ENCODE measurements at places on chromosomes 12 and 14.

DNA sequence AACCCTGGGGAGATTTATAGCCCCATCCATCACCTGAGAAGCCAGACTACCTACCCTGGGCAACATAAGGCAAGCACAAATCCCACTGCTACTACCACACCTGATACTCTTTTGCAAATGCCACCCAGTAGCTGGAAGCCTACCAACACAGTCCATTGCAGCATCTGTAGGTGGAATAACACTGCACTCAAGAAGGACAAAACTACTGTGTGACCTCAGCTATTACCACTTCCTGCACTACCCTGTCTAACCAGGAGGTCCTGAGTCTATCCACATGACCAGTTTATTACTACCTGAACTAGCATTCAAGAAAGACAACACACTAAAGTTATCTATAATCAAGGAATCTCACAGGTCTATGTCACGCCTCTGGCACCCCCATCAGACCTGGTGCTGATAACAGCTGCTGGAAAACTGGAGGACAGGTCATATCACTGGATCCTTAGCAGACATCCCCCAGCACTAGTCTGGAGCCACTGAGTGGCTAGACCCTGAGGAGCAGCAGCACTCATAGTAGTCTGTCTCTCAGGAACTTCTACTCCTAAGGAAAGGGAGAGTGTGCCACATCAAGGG, 2.9 kb upstream of the CLEC1A start:
- no peak for DNase-seq

- no peak for DNase-seq
Observed at GRCh38 chr14:102882226-102882906, 40.1 kb upstream of the AMN start.

DNA sequence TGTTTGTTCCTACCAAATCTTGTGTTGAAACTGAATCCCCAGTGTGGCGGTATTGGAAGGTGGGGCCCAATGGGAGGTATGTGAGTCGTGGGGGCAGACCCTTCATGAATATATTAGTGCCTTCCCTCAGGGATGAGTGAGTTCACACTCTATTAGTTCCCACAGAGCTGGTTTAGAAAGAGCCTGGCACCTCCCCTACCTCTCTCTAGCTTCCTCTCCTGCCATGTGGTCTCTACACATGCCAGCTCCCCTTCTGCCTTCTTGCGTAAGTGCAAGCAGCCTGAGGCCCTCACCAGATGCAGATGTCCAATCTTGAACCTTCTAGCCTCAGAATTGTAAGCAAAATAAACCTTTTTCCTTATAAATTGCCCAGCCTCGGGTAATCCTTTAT, 105.8 kb downstream of the SPTSSA start:
- DNase-seq = peak; percentile 43

DNA sequence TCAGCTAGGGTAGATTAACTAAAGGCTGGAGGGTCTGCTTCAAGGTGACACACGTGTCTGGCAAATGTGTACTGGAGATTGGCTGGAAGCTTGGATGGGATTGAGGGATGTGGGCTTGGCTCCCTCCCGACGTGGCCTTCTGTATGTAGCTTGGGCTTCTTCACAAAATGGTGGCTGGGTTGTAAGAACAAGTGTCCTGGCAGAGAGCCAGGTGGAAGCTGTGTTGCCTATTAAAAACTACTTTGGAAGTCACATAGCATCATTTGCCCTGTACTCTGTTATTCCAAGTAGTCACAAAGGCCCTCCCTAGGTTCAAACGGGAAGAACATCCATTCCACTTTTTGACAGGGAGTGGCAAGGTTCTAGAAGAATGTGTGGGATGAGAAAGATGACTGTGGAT, 174.1 kb upstream of the PRICKLE1 start:
- DNase-seq = no peak

GRCh38 chr14:88821888-88822287, 2.6 kb upstream of the TTC8 start:
- no peak for DNase-seq

DNA sequence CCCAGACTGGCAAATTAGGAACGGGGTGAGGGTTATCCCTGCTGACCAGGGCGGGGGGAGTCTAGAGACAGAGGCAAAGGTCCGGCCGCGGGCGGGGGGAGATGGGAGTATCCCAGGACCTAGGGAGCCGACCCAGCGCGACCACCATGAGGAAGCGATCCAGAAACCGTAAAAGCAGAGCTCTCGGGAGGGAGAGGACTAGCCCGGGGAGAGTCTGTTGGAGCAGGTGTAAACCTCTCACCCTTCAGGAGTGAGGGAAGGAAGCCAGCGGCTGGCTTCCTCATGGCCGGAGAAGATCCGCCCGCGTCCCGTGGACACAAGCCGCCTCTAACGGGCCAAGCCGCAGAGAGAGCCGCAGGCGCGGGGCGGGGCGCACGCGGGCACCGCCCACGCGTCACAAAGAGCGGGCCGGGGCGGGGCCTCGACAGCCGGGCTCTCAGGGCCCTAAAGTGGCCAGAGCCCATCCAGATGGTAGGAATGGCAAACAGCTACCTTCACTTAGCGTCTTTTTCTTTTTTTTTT, at the start of gene ACRBP:
TSS of gene ACRBP (minus strand) at position 350 of the 522 bp plus-strand sequence. CDS start at position 284, 66 bp downstream.
- DNase-seq = peak; percentile 43
